ENCODE measurements at places on chromosomes 3 and 15. TPM values are rescaled to one million over a fixed set of nuclear protein-coding genes. Genes with fewer than 3 reads are reported as not detected.

ACTRT3 gene
- total RNA-seq: 2.7 TPM

STAB1 gene
- 0.32 TPM for total RNA-seq

RASGRF1 gene
- not detected for total RNA-seq

RNU5B-1 gene
- total RNA-seq: 20.8 TPM

FSTL1 gene
- total RNA-seq: 400 TPM

CCDC54 gene
- not detected for total RNA-seq

RTP1 gene
- not detected for total RNA-seq

DNA sequence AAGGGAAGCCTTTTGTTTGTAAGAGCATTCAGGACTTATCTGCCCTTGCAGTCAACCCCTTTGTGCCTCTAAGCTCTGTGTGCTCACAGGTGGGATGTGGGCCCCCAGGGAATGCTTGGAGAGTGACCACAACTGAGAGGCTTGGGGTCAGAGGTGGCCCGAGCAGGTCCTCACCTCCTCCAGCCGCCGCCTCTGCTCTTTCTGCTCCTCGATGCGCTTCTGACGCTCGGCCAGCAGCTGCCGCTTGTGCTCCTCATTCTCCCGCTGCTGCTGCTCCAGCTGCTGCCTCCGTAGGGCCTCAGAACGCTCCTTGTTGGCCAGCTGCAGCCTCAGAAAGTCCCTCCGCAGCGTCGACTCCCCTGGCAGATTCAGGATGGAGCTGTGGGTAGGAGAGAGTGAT, 130.8 kb upstream of the SLC2A2 start:
- DNase-seq: peak; percentile 75
- H3K27me3 ChIP-seq: no peaks in the 10 kb centered on the region
- H3K36me3 ChIP-seq: no peaks in the 10 kb centered on the region
- peaks cover 19% of the 10 kb centered on the region for H3K4me1 ChIP-seq

DNA sequence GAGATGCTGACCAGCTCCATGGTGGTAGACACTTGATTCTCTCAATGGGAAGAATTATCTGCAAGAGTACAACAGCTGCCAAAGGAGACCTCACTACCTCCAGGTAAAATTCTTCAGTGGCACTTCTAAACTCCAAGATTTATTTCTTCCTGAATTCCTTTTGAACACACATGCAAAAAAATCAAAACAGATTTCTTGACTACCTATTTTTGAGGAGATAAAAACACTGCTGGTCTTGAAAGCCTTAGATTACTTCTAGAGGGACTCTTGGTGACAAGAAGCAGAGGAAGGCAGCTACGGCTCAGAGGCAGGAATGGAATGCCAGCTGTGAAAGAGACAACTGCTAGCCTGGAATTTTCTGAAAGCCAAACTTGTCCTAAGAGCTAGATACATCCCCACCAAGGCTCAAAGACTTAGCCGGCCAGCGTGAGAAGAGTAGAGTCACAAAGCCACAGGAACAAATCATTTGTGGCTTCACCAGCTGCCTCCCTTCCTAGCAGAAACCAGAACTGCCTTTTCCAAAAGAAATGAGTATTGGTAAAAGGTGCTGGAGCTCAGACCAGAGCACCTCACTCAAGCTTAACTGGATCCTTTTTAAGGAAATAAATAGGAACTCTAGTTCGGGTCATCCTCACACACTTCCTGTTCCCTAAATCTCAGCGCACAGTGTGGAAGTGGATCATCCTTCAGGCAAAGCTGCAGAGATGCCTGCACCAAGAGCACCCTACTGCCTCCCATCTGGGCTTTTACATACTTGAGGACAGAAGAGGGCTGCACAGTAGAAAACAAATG, 32.6 kb downstream of the CLK3 start:
- no peak overlapping the region for H3K4me3 ChIP-seq
- H3K27me3 ChIP-seq: no peaks in the 10 kb centered on the region
- H3K27ac ChIP-seq: no peak overlapping the region
- peaks cover 14% of the 10 kb centered on the region for H3K36me3 ChIP-seq

DNA sequence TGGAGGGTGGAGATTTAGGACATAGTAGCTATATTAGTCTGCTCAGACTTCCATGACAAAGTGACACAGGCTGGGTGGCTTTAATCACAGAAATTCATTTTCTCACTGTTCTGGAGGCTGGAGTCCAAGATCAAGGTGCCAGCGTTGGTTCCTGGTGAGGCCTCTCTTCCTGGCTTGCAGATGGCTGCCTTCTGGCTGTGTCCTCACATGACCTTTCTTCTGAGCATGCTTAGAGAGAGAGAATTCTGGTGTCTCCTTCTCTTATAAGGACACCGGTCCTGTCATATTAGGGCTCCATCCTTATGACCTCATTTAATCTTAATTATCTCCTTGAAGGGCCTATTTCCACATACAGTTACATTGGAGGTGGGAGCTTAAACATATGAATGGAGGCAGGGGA, 14.9 kb upstream of the SHC4 start:
- H3K4me1 ChIP-seq: peaks cover 2% of the 10 kb centered on the region
- no peaks in the 10 kb centered on the region for H3K27me3 ChIP-seq
- DNase-seq: no peak
- H3K4me3 ChIP-seq: no peak overlapping the region

DNA sequence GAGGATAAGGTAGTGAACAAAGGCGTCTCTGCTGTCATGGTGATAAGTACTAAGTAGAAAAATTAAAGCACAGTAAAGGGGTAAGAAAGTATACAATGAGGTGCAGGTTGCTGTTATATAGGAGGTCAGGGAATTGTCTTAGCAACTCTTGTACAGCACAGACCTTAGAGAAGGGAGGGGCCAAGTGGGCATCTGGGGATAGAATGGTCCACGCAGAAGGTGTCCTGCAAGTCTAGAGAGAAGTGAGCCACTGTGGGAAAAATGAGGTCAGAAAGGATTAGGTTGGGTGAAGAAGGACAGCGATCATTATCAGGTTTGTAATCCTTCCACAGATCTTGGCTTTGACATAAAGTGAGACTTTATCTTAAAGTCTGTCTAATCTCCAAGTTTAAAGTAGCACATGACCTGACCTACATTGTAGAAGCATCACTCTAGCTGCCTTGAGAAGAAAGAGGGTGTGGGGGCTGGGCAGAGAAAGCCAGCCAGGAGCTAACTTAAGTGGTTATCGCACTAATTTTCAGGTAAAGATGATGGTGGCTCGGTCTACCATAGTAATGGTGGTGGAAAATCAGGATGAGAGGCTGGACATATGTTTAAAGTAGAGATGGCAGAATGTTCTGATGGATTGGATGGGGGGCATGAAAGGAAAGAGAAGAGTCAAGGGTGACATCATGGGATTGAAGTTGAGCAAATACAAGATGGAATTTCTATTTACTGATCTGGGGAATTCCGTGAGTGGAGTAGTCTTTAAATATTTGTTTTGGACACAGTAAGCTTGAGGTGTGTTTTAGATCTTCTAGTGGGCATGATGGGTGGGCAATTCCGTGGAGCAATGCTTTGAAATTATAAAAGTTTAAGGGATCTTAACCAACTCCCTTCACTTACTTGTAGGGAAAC, 919.2 kb downstream of the ROBO1 start:
- H3K36me3 ChIP-seq: no peaks in the 10 kb centered on the region
- H3K27me3 ChIP-seq: no peaks in the 10 kb centered on the region
- no peak overlapping the region for H3K4me3 ChIP-seq
- H3K27ac ChIP-seq: no peak overlapping the region

DNA sequence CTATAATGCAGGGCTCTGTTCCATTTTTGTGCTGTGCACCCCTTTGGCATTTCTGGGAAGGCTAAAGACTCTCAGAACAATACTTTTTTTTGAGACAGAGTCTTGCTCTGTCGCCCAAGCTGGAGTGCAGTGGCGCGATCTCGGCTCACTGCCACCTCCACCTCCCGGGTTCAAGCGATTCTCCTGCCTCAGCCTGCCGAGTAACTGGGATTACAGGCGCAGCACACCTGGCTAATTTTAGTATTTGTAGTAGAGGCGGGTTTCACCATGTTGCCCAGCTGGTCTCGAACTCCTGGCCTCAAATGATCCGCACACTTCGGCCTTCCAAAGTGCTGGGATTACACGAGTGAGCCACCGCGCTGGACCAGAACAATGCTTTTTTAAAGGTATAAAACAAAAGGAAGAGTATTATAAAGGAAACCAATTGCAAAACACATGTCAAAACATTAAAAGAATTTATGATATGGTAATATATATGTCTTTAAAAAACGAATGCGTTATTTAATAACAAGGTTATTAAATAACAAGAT, 999 bp downstream of the SQOR start:
- H3K27me3 ChIP-seq: peaks cover 97% of the 10 kb centered on the region
- no peak for DNase-seq
- no peak overlapping the region for H3K27ac ChIP-seq
